ENCODE measurements at places on chromosomes 7 and 10. TPM values are rescaled to one million over a fixed set of nuclear protein-coding genes. Genes with fewer than 3 reads are reported as not detected.

Gene TRIM4
- 28.1 TPM for total RNA-seq

Gene PNLIPRP2
- total RNA-seq, result not detected

Gene RPEL1
- total RNA-seq, result not detected

GRCh38 chr7:17472939-17473338 is 174.5 kb downstream of the AHR start:
- H3K4me1 ChIP-seq, result no peaks in the 10 kb centered on the region
- no peaks in the 10 kb centered on the region for H3K36me3 ChIP-seq
- H3K27ac ChIP-seq, result no peak overlapping the region
- H3K27me3 ChIP-seq, result no peaks in the 10 kb centered on the region
- no peak overlapping the region for H3K4me3 ChIP-seq

GRCh38 chr10:126939706-126940105 is 34.5 kb downstream of the DOCK1 start:
- no peaks in the 10 kb centered on the region for H3K4me1 ChIP-seq
- DNase-seq, result no peak
- H3K27me3 ChIP-seq, result no peaks in the 10 kb centered on the region
- no peaks in the 10 kb centered on the region for H3K36me3 ChIP-seq
- H3K4me3 ChIP-seq, result no peak overlapping the region
- H3K27ac ChIP-seq, result no peak overlapping the region

GRCh38 chr10:25562547-25562946 is 371.5 kb upstream of the MYO3A start:
- H3K27ac ChIP-seq, result no peak overlapping the region
- no peaks in the 10 kb centered on the region for H3K36me3 ChIP-seq
- no peak overlapping the region for H3K4me3 ChIP-seq

DNA sequence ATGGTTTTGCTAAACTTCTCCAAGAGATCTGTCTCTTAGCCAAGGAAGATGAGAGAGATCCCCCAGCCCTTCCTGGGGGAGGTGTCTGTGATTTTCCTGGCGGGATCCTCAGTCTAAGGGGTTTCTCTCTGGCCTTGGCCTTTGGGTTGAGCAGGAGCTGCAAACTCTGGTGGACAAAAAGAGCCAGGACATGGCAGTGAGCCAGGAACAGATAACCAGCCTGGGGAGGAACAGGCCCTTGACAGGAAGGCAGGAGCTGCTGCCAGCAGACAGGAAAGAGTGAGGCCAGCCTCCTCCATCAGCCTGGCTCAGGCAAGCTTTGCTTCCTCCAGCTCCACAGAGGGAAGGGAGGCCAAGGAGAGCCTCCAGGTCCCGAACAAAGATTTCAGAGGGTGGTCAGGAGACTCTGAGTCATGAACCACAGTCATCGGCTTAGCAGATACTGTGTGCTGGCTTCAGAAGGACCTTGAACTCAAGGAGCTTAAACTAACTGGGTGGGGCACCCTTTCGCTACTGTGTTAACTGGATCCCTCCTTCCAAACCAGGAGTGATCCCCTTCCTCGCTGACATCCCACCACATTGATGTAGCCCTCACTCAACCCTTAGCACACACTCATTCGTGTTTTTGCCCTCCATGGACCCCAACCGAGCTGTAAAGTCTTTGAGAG is 34.7 kb downstream of the DDIT4 start:
- H3K4me1 ChIP-seq, result peaks cover 44% of the 10 kb centered on the region
- H3K4me3 ChIP-seq, result no peak overlapping the region
- H3K27me3 ChIP-seq, result no peaks in the 10 kb centered on the region
- H3K36me3 ChIP-seq, result no peaks in the 10 kb centered on the region
- no peak overlapping the region for H3K27ac ChIP-seq

GRCh38 chr10:17240096-17240495 is 12.1 kb downstream of the VIM start:
- no peak overlapping the region for H3K27ac ChIP-seq
- peaks cover 35% of the 10 kb centered on the region for H3K36me3 ChIP-seq
- no peaks in the 10 kb centered on the region for H3K4me1 ChIP-seq
- no peak overlapping the region for H3K4me3 ChIP-seq
- no peaks in the 10 kb centered on the region for H3K27me3 ChIP-seq

DNA sequence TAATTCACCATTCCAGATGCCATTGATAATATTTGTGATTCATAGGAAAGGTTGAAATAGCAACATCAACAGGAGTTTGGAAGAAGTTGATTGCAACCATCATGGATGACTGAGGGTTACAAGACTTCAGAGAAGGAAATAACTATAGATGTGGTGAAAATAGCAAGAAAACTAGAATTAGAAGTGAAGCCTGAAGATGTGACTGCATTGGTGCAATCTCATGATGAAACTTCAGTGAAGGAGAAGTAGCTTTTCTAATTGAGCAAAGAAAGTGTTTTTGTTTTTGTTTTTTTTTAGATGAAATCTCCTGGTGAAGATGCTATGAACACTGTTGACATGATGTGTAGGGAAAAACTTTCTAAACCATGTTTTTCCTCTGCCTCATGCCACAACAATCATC is 18.7 kb upstream of the CD36 start:
- no peaks in the 10 kb centered on the region for H3K36me3 ChIP-seq
- DNase-seq, result no peak
- no peaks in the 10 kb centered on the region for H3K4me1 ChIP-seq
- H3K27me3 ChIP-seq, result no peaks in the 10 kb centered on the region

DNA sequence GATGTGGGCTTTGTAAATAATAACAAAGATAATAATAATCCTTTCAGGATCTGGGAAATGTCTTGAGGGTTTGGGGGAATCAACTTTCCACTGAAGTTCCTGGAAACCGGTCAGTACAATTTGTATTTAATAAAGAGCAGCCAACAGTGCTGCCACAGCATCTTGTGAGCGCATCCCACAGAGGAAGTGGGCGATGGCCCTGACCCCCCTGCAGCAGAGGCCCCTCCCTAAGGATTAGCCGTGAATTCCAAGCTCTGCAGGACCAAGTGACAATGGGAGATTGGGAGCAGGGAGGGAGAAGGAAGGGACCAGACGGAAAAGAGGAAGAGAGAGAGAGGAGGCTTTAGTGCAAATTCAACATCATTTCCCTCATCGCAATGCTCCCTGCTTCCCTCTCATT is 349.2 kb downstream of the RNLS start:
- DNase-seq, result no peak
- no peaks in the 10 kb centered on the region for H3K27me3 ChIP-seq
- H3K36me3 ChIP-seq, result no peaks in the 10 kb centered on the region
